ENCODE measurements at places on chromosomes 5 and 9.

DNA sequence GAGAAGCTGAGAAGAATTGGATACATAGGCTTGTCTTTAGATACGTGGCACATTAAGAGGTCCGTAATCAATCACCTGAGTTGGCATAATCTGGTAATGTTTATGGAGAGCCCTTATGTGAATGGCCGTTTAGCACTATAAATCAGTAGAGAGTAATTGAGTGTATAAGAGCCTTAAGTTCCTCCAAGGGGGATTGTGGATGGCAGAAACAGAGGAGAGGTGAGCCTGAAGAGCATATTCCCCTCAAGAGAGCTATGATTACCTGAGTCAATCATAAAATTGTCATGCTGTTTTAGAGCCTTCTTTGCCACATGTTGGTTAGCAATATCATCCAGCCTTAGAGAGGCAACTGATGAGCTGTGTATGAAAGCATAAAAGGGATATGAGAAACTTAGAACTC is 58.8 kb downstream of the FOCAD start:
- no peak for DNase-seq

- DNase-seq = no peak
Measured at GRCh38 chr5:135462304-135462703, 10.2 kb upstream of the TIFAB start.

DNA sequence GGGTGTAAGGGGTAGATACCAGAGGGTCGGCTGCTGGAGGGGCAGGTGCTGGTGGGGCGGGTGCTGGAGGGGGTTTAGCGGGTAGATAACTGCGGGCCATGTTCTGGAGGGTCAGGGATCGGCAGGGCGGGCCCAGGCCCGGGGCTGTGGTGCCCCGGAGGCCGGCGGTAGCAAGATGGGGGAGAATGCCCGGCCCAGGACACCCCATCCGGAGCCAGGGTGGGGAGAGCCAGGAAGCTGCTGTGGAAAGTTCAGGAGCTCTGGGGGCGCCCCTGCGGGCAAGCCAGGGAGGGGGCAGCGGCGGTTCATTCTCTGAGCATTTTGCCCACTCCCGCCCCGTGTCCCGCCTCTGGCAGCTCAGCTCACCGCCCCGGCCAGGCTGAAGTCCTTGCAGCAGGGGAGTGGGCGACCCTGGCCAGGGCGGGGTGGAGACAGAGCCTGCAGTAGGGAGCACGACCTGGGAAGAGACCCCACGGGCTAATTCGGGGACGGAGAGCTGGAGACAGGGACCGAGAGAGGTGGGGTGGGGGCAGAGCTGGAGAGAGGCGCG is 538 bp downstream of the PRRT1B start:
- no peak for DNase-seq

DNA sequence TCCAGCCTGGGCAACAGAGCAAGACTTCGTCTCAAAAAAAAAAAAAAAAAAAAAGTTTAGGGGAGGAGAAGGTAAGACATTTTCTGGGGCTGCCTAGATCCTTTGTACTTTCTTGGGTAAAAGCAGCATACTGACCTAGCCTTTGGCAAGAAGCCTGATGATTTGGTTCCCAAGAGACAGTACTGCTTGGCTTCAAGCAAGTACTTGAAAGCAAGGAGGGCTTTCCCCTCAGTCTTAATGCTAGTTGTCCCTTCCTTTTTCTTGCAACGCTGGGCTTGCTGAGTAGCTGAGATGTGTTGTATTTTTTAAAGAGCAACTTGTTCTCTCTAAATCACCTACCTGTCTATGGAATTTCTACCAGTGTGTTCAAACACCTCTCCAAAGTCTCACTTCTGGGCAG is 76.2 kb downstream of the INSYN2B start:
- DNase-seq = no peak

GRCh38 chr5:34447424-34447823 is 208.7 kb upstream of the RAI14 start:
- DNase-seq = no peak
